Stimulated activated CD4-positive, alpha-beta T cell treated with anti-CD3 and anti-CD28 coated beads, Interleukin-2, amount 100 ng/mL, for 4 hours (primary cell): ENCODE measurements at places on chromosomes 5 and 9.

DNA sequence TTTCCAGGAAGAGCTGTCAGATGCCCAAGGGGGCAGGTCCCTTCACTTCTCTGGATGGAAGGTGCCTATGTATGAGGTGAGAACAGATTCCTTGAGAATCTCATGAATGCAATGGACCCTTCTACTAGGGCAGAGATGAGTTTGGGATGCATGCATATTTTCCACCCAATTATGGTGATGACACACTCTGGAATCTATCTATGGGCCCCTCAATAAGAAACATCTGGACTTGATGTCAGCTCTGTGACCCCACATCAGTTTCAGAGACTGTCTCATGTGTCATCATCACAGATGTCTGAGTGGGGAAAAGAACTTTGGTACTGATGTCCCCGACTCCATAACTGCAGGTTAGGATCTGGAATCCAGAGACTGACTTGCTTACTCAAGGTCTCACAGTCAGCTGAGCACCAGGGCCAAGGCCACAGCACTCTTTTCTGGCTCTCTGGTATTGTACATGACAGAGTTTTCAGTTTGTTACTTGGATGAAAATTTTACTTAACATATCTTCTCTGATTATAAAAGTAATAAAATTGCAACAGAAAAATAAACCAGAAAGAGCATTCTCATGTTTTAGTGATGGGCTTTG lies 177.0 kb downstream of the DCP2 start:
- no peak for DNase-seq

GRCh38 chr9:136511670-136512592 lies 29.1 kb upstream of the SEC16A start:
- DNase-seq = no peak

- DNase-seq = no peak
Measured at GRCh38 chr5:34476941-34477565, 179.1 kb upstream of the RAI14 start.

DNA sequence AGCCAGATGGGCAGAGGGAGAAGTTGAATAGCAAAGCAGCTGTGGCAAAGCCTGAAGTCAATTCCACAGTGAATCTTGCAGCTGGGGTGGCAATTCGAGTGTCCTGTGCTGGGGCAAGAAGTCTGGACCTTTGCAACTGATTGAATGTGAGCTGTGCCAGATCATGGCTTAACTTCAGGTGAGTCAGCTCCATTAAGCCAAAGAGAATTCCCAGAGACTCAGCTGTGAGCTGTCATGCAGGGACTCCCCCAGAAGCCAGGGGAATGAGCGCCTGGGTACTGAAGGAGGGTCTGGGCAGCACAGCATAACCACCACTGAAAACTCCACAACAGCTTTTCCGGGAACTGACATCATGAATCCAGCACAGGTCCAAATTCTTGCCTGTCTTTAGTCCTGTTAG lies 153.5 kb upstream of the TRPC7 start:
- no peak for DNase-seq

DNA sequence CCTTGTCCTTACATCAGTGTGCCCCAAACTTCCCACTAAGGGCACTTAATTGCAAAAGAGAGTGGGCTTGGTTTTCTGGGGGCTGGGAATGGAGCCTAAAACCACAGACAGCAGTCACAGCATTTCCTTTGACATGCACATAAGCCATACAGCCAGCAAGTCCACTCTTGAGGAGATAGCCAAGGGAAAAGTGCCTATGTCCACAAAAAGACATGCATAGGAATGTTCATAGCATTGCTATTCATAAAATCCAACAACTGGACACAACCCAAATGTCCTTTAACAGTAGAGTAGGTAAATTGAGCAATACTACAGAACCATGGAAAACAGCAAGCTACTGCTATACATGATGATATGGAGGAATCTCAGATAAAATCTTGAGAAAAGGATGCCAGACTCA lies 11.7 kb upstream of the FAT2 start:
- DNase-seq = no peak

GRCh38 chr5:148457183-148457620 lies 73.4 kb downstream of the FBXO38 start:
- no peak for DNase-seq

DNA sequence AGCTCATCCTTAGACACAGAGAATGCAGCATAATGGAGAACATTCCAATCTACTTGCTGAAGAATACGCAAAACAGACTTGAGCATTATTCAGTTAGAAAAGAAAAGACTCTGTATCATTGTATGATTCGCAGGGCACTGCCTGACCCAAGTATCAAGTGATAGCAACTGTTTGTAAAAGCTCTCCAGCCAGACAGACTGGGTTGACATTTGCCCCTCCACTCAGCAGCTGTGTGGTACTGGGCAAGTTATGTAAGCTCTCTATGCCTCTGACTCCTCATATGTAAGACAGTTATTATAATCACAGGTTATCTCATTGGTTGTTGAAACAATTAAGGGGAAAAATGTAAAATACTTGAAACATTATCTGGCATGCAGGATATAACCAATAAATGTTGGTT lies 505.0 kb downstream of the ELAVL2 start:
- DNase-seq = no peak

- no peak for DNase-seq
Measured at GRCh38 chr5:110478895-110479294, 247.6 kb downstream of the TMEM232 start.

GRCh38 chr5:179895861-179896260 lies 11.8 kb downstream of the TBC1D9B start:
- DNase-seq = no peak

- no peak for DNase-seq
Measured at GRCh38 chr9:74138182-74138581, 359.0 kb upstream of the RORB start.

- no peak for DNase-seq
Measured at GRCh38 chr5:137741718-137742117, 5.8 kb upstream of the KLHL3 start.

GRCh38 chr5:16810208-16810854 lies 125.8 kb downstream of the MYO10 start:
- DNase-seq = no peak

DNA sequence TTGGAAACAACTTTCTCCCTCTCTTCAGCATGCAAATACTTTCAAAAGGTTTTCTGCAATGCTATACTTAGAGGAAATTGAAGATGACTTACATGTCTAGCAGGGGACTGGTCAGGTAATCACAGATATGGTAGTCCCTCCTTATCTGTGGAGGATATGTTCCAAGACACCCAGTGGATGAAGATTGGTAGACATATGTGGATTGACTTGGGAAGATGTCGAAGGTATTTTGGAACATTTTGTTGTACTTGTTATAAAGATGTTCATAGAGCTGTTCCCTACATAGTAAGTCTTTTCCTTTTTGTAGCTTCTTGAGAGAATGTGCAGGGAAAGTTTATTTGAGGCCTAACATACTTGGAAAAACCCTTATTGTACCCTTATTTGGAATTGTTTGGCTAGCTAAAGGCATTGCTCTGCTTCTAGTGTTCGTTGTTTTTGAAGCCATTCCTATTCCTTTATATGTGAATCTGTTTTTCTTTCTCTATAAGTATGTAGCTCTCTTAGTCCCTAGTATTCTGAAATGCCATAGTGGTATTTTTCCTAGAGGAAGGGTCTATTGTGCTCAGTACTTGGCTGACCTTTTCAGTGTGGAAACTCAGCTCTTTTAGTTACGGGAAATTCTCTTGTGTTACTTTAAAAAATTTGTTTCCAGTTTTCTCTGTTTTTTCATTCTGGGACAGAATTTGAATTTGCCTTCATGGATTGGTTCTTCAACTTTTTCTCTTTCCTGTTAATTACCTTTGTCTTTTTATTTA lies 25.7 kb downstream of the GPR151 start:
- no peak for DNase-seq

- no peak for DNase-seq
Measured at GRCh38 chr5:66958980-66959641, 237.5 kb downstream of the CD180 start.

- no peak for DNase-seq
Measured at GRCh38 chr5:51185850-51186329, 197.4 kb upstream of the ISL1 start.
